ENCODE measurements at places on chromosomes 7 and 10. TPM values are rescaled to one million over a fixed set of nuclear protein-coding genes. Genes with fewer than 3 reads are reported as not detected.
A peak's percentile ranks its signal among the peaks of the same experiment; 100 is the strongest.

DNA sequence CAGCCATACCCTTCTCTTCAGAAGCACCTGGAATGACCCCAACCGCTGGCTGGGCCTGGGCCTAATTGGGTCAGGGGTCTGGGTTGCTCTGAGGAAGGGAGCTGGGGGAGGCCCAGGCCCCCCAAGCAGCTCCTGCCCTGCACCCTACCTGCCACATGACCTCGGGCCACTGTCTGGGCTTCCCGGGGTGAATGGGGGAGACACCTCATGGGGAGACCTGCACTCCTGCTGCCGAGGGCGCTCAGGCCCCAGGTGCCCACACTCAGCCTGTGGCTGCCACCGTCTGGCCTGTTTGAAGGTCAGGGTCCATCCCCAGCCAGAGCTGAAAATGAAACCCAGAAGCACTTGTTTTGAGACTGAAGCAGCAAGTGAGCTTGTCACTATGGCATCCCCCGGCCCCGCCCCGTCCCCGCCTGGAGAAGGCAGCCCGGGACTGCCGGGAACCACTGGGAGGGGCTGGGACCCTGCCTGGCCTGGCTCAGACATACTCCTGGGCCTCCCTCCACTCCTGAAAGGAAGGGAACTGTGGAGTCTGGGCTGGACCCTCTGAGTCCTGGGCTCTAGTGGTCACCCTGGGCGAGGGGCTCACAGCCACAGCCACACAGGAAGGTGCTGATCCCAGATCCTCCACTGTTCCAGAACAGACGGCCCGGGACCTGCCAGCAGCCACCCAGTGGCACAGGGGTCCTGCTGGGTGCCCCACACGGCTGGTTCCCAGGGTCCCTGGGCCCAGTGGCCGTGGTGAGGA is 7.4 kb upstream of the MICALL2 start:
- peak; percentile 73 for DNase-seq

DNA sequence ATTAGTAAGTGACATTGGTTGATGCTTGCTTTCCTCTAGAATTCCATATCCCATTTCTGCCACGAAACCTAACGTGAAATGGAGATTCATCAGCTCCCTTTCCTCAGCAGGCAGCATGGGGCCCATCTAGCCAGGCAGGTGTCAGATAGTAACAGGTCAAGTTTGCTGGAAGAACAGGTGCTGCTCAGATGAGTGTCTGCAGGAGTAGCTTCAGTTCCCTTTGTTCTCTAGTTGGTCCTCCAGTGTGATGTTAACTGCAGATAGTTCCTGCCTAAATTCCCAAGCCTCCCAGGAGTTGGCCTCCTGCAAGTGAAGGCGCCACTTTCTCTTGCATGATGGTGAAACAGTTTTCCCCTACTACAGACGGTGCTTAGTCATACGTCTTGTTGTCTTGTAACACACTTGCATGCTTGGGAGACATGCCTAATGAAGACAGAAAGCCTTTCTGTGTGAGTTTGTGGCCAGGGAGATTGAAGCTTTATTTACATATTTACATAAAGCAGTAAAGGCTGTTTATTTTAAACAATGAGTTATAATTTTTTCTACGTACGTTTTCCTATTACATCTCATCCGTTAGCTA is 175.4 kb downstream of the CHN2 start:
- DNase-seq, result no peak

GRCh38 chr10:28054228-28054860 is 55.5 kb upstream of the ODAD2 start:
- peak; percentile 17 for DNase-seq

DNA sequence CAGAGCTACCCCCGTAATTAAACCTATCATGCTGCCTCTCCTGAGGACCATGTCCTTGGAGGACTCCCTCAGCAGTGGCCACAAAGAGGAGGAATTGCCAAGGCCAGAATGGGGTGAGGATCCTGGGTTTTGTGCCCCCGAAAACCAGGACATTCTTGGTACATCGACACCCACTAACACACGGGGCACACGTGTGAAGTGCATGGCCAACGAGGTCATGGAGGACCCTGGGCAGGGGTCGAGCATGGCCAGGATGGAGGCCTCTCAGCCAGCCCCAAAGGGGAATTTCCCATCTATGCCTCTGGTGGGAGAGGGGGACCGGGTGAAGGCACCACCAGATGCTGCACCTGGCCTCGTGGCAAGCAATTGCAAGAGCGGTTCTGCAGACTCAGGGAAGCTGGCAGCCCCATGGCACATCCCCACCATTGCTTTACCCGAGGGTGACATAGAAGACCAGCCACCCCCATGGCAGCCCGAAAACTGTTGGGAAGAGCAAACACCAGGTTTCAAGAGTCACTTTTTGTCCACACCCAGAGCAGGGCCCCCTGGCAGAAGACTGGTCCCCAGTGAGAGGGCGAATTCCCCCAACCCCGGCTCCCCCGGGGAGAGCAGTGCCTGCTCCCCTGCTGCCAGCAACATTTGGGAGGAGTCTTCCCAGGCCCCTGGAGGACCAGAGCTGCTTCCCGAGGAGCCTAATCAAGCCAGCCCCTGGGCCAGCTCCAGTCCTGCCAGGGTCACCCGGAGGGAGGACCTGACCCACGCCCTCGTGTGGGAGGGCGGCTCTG is 26.4 kb downstream of the C10orf71 start:
- peak; percentile 11 for DNase-seq

DNA sequence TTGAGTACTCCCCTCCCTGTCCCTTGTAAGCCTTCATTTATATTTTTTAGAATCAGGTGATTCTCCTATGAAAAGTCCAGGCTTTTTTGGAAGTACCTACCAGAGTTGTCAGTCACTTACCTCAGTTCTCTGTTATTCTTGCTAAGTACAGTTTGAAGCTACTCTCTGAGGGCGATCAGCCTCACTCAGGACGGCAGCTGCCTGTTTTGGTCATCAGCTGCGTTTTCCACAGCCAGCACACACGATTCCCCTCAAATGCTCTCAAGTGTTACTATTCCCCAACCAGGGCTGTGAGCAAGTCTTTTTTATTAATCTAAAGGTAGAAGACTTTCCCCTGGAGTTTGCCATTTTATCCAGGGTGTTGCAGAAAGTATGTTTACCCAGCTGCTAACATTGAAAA is 328.6 kb downstream of the SUGCT start:
- DNase-seq, result no peak

DNA sequence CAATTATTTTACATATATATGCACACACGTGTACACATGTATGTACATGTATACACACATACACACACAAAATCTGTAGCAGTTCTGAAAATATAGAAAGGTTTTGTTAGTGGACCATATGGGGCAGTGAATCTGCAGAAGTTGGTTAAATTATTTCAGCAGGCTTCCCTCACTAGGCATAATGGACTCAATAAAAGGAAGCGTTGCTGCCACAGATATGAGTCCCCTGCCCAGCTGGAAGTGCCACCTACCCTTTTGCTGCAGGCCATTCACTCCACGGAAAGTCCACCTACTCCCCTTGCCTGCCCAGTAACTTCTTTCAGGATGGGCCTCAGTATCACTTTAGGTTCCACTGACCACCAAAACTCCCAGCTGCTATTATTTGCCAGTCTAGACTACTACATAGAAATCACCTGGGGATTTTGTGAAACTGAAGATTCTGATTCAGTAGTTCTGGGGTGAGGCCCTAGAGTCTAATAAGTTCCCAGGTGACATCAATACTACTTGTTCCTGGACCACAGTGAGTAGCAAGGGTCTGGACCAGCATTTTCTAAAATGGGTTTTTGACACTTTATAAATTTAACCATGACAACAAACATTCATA is 29.3 kb upstream of the CROT start:
- no peak for DNase-seq

LEP gene
- total RNA-seq, result not detected

- no peak for DNase-seq
These were observed 3.9 kb downstream of the FMC1 start for GRCh38 chr7:139345042-139345441.

C7orf33 gene
- total RNA-seq, result not detected

- no peak for DNase-seq
These were observed 30.0 kb downstream of the CHCHD3 start for GRCh38 chr7:133051719-133052400.

ITPRID1 gene
- total RNA-seq, result not detected
